ENCODE measurements at places on chromosomes 4 and X.

- DNase-seq, result no peak
Observed at GRCh38 chr4:158234671-158235070, 24.4 kb downstream of the TMEM144 start.

GRCh38 chr4:120000591-120001296, 65.9 kb downstream of the MAD2L1 start:
- no peak for DNase-seq

GRCh38 chr4:20193141-20193936, 58.4 kb upstream of the SLIT2 start:
- no peak for DNase-seq

- no peak for DNase-seq
Observed at GRCh38 chr4:89111833-89112563, 665 bp downstream of the TIGD2 start.
